Left forelimb (tissue), 1 donor: ENCODE measurements at places on chromosomes 6 and 20.

GRCh38 chr20:49766979-49767521 is 45.6 kb upstream of the SLC9A8 start:
- DNase-seq: no peak

- no peak for DNase-seq
Measured at GRCh38 chr6:50791900-50792508, 26.7 kb upstream of the TFAP2B start.

DNA sequence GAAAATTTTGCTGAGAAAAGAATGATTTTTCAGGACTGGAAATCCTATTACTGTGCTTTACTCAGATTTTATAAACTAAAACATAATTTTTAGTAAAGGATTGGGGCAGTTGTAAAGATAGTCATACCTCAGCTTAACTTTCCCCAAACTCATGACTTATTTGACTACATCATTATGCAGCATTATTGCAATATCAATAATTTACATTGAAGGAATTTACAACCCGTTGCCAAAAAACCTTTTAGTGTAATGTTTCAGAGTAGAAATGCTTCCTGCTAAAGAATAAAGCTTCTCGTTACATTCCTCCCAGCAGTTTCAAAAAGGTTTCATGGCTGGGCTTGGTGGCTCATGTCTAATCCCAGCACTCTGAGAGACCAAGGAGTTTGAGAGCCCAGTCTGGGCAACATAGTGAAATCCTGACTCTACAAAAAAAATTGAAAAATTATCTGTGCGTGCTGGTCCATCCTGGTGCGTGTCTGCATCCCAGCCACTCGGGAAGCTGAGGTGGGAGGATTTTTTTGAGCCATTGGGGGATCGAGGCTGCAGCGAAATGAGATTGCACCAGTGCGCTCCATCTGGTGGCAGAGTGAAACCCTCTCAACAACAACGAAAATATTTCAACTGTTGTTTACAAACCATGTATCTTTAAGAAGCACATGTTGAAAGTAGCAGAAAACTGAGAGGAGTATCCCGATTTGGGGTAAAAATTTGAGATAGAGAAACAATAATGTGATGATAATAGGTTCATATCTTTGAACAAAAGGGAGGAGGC is 4.4 kb downstream of the AMD1 start:
- DNase-seq: no peak

GRCh38 chr20:62133864-62134263 is 9.3 kb downstream of the PSMA7 start:
- no peak for DNase-seq

- no peak for DNase-seq
Measured at GRCh38 chr6:138310294-138310693, 67.4 kb upstream of the SMIM28 start.

GRCh38 chr6:147678253-147678652 is 169.8 kb downstream of the SAMD5 start:
- DNase-seq: no peak

- DNase-seq: no peak
Measured at GRCh38 chr6:134324141-134324540, 6.2 kb upstream of the SGK1 start.

DNA sequence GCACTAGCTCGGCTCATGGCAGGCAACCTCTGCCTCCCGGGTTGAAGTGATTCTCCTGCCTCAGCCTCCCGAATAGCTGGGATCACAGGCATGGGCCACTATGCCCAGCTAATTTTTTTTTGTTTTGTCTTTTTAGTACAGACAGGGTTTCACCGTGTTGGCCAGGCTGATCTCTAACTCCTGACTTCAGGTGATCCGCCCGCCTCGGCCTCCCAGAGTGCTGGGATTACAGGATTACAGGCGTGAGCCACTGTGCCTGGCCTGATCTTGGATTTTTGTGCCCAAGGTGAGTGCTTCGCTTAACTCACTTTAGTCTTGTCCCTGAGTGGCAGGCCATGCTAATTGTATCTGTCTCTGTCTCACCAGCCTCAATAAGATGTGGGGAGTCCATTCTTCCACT is 78.6 kb downstream of the KCNB1 start:
- DNase-seq: no peak

DNA sequence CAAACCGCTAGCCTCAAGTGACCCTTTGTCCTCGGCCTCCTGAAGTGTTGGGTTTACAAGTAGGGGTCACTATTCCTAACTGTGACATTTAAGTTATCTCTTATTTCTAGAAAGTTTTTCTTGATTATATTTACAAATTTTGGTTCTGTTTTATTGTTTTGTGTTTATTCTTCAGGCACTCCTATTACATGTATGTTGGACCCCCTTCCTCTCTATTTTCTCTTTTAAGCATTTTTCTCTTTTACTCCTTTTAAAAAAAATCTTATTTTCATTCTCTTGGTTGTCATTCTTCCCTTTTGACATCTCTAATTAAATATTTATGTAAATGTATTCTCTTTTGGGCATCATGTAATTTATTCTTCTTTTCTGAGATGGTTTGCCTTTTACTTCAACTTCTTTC is 50.4 kb upstream of the MAP3K7 start:
- no peak for DNase-seq

DNA sequence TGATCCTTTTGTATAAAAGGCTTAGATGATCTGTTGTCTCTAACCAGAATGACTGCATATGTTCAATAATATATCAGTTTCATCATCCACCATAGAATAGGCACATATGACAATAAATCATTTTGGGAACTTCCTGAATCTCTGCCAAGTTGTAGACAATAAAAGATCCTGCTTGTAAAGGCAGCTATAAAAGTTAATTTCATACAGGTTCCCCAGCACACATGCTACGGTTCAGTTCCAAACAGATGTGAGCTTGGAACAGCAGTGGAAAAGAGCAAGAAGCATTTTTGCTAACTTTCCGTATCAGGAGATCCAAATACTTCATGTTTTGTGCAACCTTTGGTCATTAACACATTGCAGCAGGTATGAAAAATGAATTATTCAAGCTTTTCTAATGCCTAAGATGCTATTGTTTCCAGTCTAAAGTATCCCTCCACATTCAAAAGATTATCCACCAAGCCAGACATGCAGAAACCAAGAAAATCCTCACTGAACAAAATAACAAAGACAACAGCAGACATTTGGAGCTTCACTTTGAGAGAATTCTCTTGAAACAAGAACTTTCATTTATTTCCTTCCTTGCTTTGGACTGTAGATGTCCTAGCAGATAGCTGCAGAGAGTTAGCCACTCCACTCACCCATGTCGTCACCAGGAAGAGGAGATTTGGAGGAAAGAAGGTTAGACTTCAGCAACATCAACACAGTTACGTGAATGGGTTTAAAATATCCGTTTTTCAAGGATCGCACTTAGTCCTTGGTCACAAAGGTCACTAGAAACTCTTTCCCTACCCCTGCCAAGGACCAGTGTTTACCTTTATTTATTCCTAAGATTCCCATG is 453.5 kb upstream of the JARID2 start:
- DNase-seq: no peak

GRCh38 chr6:140311146-140311545 is 936.7 kb upstream of the CITED2 start:
- DNase-seq: no peak

DNA sequence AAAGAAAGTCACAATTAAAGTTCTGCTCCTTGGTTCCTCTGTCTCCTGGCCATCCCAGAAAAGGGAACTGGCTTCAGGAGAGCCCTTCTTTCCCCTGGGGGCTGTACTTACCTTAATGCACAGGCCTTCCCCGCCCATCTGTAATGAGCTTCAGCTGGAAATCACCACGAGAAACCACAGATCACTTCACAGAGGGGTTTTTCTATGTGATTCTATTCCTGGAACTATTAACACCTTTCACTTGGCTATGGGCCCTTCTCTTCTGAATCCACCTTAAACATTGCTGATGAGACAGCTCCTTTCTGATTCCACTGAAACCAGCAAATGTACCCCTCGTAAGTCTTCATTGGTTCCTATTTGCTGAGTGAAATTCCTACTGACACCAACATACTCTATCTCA is 80.7 kb downstream of the FOXF2 start:
- no peak for DNase-seq
